ENCODE measurements at places on chromosomes 7 and 10.

- no peak for DNase-seq
Observed at GRCh38 chr7:73366127-73366526, 38.2 kb downstream of the FKBP6 start.

- no peak for DNase-seq
Observed at GRCh38 chr10:120684226-120684625, 166.9 kb upstream of the WDR11 start.

DNA sequence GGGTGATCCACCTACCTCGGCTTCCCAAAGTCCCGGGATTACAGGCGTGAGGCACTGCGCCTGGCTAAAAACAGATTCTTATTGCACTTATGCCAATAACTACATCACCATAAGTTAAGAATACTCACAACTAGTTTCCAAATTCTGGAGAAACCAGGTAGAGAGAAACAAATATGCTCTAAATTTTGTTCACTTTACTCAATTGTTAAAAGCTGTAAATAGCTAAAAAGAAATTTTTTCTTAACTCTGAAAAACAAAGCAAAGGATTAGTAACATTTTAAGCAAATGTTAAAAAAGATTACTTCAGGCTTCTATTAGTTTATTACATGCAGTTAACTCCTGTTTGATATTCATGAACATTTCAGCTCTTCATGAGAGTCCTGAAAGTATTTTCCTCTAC, 28.3 kb upstream of the ZMIZ2 start:
- no peak for DNase-seq

- DNase-seq = no peak
Observed at GRCh38 chr10:98684019-98684899, 237.5 kb upstream of the HPS1 start.
